Neural progenitor cell (in vitro differentiated cells): ENCODE measurements at places on chromosomes 1 and 21. TPM values are rescaled to one million over a fixed set of nuclear protein-coding genes. Genes with fewer than 3 reads are reported as not detected.

DNA sequence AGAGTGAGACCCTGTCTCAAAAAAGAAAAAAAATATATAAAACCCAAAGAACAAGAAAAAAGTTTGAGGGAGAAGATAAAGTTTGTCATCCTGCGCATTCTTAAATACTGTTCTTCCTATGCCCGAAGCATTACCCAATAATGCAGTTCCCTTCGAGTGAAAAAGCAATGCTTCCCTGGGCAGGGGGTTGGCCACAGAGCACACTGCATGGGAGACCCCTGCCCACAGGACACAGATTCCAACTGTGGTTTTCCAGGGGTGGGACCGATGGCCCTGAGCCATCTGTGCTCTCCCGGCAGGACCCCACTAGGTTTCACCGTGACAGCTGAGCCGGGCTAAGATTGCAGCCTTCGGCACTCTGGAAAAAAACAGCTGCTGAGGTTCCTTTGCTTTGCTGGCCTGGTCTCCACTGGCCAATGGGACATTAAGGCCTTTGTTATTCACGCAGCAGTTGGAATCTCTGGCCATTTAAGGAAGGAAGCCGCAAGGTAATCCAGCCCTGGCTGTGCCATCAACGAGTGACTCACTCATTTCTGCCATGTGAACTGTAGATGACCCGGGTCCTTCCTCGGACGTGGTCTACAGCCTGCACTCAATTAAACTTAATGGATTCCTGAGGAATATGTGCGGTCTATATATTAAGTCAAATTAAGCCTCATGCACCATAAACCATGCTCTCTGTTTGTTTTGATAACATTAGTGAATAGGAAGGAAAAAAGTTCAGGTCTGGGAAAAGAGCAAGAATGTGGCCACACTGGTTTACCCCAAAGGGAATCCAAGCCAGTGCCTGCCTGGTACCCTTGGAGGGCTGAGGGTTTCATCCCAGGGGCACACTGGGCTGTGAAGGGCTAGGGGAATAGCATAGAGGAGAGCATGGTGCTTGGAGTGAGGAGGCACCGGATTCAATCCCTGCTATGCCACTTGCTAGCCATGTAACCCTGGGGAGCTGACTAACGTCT, 163.2 kb downstream of the ZBTB18 start:
- no peaks in the 10 kb centered on the region for H3K36me3 ChIP-seq
- H3K4me1 ChIP-seq: no peaks in the 10 kb centered on the region
- no peak overlapping the region for H3K4me3 ChIP-seq
- DNase-seq: peak; percentile 24

LAMC2 gene
- 0.36 and 0.46 TPM in 2 replicates for total RNA-seq

GRCh38 chr1:175563236-175563895, 180.0 kb downstream of the TNR start:
- H3K4me3 ChIP-seq: no peak overlapping the region
- H3K27ac ChIP-seq: no peak overlapping the region
- DNase-seq: peak; percentile 30
- H3K4me1 ChIP-seq: peaks cover 23% of the 10 kb centered on the region
- H3K36me3 ChIP-seq: no peaks in the 10 kb centered on the region

GRCh38 chr1:117606649-117607430, 992 bp downstream of the TENT5C start:
- DNase-seq: peak; percentile 46
- H3K4me3 ChIP-seq: peak overlapping the region; percentile 87
- H3K36me3 ChIP-seq: no peaks in the 10 kb centered on the region
- no peak overlapping the region for H3K27ac ChIP-seq

GRCh38 chr1:86156566-86157455, at the start of gene COL24A1:
COL24A1 (minus strand) TSS chr1:86156772; CDS start chr1:86156396, 376 bp downstream.
- H3K27me3 ChIP-seq: peaks cover 92% of the 10 kb centered on the region
- no peak within 1 kb of the TSS for H3K27ac ChIP-seq
- DNase-seq: peak; percentile 87
- no peaks in the 10 kb centered on the region for H3K36me3 ChIP-seq

DNA sequence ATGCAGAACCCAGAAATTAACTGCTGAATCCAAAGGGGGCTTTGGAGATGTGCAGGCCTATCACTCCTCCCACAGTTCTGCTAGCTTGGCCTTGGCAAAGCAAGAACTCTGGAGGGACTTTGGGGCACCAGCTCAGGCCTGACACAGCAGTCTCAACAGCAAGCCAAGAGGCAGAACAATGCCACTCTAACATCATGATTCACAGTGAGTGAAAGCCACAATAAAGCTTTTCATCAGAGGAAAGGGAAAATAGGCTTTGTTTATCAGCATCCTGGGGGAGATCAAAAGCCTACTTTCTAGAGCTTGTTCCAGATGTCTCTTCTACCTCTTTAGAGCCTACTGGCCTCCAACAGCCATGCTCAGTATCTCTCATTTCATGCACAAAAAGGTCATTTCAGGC, 283.4 kb downstream of the KCNH1 start:
- H3K4me3 ChIP-seq: no peak overlapping the region
- no peaks in the 10 kb centered on the region for H3K36me3 ChIP-seq
- no peak for DNase-seq
- no peaks in the 10 kb centered on the region for H3K27me3 ChIP-seq
- peak overlapping the region; percentile 37 for H3K27ac ChIP-seq

DNA sequence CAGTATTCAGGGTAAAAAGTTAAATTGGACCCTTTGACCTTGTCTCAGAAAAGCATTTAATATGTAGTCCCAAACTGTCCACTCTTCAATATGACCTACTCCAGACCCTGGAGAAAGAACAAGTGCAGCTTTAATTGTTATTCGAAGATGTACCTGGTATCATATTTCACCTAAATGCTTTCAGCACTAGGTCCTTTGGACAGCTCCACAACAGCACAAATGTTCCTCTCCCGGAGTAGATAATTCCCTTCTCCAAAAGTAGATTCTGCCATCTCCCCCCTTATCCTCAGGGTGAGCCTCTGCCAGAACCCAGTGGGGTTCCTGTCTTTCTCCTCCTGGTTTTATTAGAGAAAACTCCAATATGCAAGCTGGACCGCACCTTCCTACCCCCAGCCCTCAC, 104.5 kb upstream of the AJAP1 start:
- H3K27ac ChIP-seq: no peak overlapping the region
- no peaks in the 10 kb centered on the region for H3K27me3 ChIP-seq
- H3K4me1 ChIP-seq: no peaks in the 10 kb centered on the region
- H3K36me3 ChIP-seq: no peaks in the 10 kb centered on the region
- peak; percentile 70 for DNase-seq
- no peak overlapping the region for H3K4me3 ChIP-seq

NUF2 gene
- 79.4 and 134 TPM in 2 replicates for total RNA-seq
